Vagina (tissue), 2 donors: ENCODE measurements at places on chromosomes 6 and 20.

DNA sequence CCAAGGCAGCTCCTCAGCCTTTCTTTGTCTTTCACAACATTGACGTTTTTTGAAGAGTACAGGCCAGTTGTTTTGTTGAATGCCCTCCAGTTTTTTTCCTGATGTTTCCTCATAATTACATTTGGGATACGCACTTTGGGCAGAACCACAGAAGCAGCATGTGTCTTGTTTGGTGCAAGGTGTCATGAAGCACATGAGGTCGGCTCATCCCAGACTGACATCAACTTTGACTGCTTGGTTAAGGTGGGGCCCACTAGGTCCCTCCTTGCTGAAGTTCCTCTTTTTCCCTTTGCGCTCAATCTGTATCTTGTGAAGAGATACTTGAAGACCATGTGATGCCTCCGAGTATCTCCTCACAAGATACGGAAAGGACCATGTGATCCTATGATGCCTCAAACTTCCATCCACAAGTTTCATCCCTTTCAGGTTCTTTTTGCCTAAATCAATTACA, 10.5 kb downstream of the SNAI1 start:
- DNase-seq, result no peak

DNA sequence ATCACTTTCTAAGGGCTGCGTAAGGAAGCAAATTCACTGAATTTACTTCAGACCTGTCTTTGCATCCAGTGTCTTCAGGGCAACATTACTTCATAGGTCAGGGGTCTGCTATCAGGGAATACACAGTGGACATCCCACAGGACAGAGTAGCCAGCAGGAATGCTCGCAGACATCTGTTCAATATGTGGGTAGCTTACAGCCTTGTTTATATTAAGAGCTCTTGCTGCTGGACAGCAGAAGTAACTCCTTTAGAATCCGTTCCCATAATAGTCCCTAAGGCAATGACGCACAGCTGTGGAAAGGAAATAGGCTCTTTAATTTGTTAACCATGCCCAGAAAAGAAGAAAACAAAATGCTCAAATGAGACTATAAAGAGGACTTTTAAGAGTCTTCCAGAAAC, 198.7 kb downstream of the MOXD1 start:
- no peak for DNase-seq

DNA sequence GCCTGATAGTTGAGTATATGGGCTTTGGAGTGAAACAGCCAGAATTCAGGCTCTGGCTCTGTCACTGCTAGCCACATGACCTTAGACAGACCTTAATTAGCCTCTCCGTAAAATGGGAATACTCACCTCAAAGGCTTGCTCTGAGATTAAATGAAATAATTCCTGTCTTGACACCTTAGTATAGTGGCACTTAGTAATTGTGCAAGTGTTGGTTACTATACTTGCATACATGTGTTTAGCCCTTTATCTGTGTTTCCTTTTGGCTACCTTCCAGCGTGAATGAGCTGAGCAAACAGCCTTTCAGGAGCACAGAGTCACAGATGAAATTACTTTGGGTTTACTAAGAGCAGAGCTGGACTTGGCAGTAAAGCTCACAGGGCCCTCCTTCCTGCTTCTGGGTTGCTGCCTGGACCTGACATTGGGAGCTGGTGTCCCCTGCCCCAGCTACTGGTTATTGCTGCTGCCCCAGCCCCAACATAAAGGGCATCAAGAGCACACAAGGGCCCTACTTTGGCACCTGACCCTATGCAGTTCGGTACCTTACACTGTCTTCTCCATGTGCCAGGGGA, 32.8 kb downstream of the CD164 start:
- DNase-seq, result no peak

GRCh38 chr6:88982720-88983119, 19.3 kb upstream of the RNGTT start:
- DNase-seq, result no peak

DNA sequence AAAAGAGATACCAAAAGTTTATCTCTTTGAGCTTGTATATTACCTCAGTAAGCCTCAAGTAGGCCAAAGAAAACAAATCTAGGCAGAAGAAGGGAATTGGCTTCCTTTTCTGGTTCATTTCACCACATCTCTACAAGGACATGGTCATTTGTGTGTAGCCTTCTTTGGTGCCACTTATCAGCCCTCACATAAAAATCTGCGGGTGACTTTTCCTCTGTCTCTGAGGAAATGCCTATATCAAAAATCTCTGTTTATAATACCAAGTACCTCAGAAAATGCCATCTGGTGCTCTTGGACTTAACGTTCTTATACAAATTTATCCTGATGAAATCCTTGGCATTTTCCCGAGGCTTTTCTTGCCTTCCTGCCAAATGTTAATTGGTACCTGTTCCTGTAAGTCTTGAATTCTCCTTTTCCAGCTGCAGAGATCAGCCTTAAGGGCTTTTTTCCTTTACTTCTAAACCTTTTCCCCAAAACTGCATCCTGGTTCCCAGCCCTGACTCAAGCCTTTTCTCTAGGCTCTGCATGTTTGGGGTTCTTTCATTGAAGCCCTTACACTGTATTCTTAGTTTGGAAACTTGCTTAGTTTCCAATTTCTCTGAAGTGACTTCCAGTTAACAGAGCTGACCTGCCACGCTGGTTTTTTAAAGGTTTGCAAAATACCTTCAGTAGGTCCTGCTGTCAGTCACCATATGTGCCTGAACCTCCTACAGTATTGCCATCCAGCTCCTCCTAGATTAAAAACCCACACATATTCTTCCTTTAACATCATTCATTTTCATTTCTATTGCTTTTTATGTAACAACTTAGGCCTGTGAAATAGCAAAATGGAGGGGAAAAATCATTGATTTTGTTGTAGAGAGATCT, 191.2 kb upstream of the PREP start:
- DNase-seq, result no peak

DNA sequence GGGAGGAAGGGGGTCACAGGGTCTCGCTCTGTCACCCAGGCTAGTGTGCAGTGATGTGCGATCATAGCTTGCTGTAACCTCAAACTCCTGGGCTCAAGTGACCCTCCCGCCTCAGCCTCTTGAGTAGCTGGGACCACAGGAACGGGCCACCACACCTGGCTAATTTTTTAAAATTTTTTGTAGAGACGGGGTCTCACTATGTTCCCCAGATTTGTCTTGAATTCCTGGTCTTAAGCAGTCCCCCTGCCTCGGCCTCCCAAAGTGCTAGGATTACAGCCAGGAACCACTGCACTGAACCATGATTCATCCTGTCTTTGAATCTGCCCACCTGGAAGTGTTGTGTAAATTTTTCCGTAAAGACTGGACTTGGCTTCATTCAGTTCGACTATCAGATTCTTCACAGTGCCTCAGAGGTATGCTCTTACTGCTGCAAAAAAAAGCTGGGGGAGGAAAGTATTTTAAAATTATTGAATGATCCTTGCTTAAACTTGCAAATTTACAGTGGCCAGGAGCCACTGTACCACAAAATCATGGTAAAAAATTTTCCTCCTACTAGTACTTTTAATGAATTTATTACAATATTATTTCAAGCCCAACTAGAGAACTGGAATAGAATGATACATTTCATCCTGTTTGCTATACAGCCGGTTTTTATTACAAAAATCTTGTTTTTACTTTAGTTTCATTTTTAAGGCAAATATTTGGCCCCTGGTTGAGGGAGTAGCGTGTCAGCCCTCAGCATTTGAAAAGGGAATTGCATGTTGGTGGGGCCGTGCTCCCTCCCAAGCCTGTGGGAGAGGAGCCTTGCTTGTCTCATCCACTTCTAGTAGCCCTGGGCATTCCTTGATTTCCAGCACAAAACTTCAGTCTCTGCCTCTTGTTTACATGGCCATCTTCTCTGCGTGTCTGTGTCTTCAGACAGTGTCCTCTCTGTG, 202.5 kb upstream of the SGK1 start:
- no peak for DNase-seq

DNA sequence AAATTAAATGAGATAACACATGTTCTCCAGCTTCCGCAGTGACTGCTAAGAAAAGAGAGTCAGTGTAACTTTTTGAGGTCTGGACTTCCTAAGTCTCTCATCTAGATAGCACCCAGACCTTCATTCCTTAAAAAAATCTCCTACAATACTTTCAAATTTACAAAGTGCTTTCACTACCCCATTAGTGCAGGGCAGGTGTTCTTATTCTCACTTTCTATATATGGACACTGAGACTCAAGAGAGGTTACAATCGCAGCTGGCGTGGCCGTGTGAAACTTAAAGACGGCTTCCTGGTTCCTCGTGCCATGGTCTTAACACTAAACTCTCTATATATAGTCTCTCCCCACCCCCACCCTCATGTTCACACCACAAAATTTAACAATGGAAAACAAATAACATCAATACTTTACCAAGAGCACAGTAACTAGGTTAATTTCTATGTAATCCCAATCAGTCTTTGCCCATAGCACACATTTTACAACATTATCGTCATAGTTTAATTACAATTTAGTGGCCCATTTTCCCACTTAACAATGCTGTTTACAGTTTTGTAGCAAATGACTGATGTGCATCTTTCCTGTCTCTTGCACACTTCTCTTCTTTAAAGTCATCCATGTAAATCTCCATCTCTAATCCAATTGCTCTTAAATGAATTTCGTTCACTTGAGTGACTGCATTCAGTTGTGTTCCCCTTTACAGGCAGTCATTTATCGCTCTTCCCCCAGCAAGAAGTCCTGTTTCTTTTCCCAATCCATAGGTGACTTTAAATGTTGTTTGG, 78.8 kb upstream of the ARID1B start:
- DNase-seq, result no peak

GRCh38 chr20:53786445-53787267, 193.0 kb upstream of the ZNF217 start:
- DNase-seq, result no peak

- DNase-seq, result no peak
These were observed 47.1 kb upstream of the TMX4 start for GRCh38 chr20:8066662-8067061.

DNA sequence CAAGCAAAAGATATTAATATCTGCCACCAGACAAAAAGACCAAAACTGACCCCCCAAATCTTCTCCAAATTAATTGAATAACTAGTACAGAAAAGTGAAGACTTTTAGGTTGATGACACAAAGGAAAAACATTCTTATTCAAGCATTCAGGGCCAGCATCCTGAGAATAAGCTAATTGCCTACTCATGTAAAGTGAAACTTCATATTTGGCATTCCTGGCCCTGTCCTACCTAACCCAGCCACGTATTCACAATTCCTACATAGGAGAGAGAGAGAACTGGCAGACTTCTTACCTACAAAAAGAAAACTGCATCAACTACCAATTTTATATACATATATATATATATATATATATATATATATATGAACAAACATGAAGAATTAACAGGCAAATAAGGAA, 4.9 kb upstream of the ASCC3 start:
- DNase-seq, result no peak

DNA sequence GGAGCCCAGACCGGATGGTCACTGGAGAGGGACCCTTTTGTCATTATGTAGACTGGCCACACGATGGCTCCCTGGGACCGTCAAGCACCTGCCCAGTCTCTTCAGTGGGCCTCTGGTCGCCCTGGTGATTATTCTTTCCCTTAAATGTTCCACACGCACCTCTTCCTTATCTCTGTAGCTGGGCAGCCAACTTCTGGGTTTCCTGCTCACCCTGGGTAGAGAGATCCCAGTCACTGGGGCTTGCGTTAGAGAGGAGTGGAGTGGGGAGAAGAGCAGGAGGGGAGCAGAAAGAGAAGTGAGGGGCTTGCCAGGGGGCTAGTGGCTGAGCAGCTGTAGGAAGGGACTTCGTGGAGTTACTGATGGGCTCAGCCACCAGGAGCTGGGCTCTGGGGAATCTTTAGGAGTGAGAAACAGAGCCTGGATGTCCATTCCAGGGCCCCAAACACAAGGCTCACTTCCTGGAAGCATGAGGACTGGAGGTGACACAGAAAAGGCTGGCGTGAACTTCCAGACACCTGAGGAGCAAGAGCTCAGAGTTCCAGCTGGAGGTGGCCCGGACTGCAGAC, 150.1 kb downstream of the DHX35 start:
- DNase-seq, result no peak

- DNase-seq, result no peak
These were observed 25.5 kb upstream of the L3MBTL3 start for GRCh38 chr6:129992881-129993280.

DNA sequence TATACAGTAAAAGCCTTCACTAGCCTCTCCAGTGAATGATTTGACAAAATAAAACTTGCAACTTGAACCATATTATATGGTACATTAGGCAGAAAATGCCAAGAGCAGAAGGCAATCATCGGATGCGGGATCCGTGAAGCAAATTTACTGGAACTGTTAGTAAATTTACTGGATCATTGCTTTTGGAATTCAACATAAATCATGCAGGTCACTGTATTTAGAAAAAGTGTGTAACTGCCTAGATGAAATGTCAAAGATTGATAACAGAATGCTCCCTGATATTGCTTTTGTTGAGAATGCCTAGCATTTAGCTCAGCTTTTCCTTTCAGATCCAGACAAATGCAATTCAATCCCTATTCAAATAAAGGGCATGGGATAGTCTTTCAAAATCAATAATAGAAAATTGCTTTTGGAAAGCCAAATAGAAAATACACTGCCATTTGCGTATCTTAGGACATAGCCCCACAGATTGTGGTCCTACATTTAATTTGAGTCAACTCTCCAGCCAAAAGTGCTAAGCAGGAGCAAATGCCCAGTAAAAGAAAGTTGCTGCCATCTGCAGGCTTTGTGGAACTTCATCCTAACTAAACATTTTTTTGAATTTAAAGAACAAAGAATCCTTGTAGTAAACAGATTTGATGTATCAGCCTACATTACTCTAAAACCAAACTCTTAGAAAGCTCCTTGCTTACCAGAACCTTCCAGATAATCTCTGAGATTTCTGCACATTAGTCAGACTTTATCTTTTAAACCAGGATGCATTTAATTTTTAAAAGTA, 109.5 kb upstream of the HSF2 start:
- no peak for DNase-seq

DNA sequence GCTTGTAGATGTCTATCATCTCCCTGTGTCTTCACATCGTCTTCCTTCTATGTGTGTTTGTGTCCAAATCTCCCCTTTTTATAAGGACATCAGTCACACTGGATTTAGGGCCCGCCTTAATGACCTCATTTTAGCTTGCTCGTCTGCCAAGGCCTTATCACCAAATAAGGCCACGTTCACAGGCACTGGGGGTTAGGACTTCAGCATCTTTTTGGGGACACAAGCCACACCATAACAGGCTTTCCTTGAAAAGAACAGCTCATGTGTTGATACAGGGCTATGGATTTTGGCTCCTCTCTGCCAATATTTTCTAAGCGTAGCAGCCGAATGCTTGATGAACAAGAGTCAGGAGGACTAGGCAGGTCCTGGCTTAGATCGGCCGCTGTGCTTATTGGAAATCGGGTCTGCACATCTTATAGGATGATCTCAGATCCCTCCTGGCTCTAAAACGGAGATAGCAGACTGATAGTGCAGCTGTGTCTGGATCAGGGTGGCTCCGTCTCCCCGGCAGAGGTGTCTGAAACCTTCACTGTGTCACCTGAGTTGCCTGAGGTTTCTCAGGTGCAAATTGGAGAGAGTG, 16.2 kb upstream of the TMEM181 start:
- DNase-seq, result peak; percentile 52

GRCh38 chr20:48832405-48832730, 4.6 kb upstream of the PREX1 start:
- DNase-seq, result no peak
